GM12892 (cell line): ENCODE measurements at places on chromosomes 11 and 22.
A peak's percentile ranks its signal among the peaks of the same experiment; 100 is the strongest.

DNA sequence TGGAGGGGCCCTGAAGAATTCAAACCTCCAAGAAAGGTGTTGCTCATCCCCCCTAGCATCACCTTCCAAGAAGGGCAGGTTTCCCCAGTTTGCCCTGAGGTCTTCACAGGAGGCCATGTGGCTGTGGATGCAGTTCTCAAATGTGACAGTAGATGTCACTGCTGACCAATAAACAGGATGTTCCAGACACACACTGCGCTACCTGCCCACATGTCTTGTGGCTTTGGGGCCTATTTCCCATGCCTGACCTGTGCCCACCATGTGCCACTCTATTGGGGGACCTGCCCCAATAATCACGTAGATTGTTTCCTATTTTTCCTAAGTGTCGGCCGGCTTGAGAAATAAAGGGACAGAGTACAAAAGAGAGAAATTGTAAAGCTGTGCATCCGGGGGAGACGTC is 4.5 kb downstream of the GSTT2 start:
- DNase-seq: no peak

- no peak for DNase-seq
Measured at GRCh38 chr11:96105197-96105895, 181.4 kb upstream of the MTMR2 start.

GRCh38 chr11:73171436-73172161 is 29.5 kb upstream of the FCHSD2 start:
- DNase-seq: no peak

- DNase-seq: peak; percentile 26
Measured at GRCh38 chr22:27134315-27134701, 476.9 kb downstream of the MIAT start.

GRCh38 chr11:85725510-85726258 is 39.7 kb upstream of the CCDC89 start:
- no peak for DNase-seq

DNA sequence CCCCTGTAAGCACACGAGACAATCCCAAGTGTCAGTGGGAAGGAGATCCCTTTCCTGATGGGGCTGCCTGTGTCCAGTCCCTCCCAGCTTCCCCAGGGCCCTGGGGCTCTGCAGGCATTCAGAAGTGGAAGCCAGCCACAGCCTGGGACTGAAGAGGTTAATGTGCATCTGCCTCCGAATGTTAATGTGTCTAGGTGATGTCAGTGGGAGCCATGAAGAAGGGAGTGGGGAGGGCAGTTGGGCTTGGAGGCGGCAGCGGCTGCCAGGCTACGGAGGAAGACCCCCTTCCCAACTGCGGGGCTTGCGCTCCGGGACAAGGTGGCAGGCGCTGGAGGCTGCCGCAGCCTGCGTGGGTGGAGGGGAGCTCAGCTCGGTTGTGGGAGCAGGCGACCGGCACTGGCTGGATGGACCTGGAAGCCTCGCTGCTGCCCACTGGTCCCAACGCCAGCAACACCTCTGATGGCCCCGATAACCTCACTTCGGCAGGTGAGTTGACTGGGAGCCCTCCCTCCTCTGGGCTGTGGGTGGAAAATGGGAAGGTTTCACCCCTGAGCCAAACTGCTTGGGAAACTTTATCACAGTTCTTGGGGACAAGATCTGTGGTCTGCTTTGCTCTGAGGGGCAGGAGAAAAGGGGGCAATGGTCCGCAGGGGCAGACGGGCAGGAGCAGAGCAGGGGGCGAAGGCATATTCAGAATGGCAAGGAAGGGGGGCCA is at the start of gene MCHR1:
Gene MCHR1 (plus strand): TSS at position 236 of the 715 bp plus-strand sequence. CDS start 169 bp downstream, at position 405.
- DNase-seq: no peak

DNA sequence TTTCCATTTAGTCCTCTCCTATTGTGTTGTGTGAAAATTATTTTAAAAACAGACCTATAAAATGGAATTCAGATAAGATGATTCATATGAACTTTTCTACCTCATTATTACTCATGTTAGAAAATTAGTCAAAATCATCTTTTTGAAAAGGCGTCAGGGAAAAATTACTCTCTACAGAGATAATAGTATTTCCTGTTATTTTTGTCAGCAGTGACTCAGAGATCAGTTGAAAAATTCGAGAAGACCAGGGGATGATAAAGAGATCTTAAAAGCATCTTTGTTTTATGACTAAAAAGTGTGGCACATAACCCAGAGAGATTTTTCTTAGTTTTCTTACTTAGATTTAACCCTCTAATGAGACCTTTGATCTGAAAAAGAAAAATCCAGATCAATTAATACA is 157.9 kb upstream of the CARD18 start:
- DNase-seq: no peak

- DNase-seq: no peak
Measured at GRCh38 chr11:39780131-39780530, 1679.3 kb downstream of the LRRC4C start.

- DNase-seq: no peak
Measured at GRCh38 chr11:91688672-91689071, 535.9 kb upstream of the FAT3 start.

- DNase-seq: no peak
Measured at GRCh38 chr11:27159335-27159679, 118.7 kb downstream of the BBOX1 start.

DNA sequence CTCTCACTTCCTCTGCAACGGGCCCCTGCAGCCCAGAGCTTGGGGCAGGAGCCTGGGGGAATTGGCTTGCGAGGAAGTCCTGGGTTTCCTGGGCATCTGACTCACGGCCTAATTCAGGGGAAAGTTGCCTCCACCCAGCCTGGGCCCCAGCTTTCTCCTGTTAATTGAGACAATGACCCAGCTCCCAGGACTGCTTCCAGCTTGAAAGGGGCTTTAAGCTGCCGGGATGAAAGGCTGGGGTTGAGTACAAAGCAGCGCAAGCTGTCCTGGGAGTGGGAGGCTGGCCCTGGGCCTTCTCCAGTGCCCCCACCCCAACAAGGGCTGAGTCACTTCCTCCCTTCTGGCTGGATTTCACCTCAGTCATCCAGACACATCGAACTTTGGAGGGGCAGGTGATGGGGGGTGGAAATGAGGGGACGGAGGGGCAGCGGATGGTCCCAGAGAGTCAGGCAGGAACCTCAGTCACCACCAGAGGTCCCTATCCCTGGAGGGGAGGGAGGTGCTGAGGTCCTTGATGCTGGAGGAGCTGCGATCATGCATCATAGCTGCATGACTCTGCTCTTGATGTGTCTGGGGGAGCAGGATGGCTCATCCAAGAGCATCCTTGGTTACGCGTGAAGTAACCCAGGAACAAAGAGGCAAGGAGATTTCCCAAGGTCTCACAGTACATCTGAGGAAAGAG is 30.1 kb upstream of the OAF start:
- DNase-seq: no peak

DNA sequence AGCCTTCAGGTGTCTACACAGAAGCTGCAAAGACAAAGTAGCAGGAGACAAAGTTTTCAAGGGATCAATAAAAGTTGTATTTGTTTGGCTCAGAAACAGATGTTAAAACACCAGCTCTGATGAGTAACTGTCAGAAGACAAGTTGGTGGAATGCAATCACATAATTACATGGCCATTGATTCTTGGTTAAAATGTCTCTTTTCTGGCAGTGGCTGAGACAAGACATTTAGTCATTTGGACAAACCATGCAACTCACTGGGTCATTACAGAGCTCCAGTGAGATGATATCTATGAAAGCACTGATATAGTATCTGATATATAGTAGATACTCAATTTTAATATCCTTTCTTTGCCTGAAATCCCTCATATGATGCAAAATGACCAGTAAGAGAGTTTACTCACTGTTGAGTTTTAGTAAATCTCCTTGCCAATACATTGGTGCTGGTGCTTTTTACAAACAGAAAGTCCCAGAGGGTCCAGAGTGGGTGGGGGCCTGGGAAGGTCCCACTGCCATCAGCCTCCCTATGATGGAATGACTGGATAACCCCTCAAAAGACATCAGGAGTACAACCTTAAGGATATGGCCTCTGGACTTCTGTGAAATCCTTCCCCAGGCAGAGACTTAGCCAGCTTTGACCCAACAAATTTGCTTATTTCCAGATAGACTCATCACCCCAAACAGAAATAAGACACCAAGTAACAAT is 95.0 kb downstream of the SLC1A2 start:
- DNase-seq: no peak

DNA sequence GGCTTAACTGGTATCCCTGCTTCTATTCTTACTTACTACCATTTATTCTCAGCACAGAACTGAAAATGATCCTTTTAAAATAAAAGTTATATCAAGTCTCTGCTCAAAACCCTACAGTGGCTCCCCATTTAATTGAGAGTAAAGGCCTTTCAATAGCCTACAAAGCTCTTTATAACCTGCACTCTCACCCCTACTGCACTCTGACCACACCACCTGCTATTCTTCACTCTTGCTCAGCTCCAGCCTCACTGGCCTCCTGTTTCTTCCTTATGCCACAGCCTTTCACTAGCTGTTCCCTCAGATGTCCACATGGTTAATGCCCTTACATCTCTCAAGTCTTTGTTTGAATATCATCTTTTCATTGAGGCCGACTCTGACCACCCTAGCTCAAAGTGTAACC is 40.9 kb upstream of the PPP2R1B start:
- DNase-seq: no peak

DNA sequence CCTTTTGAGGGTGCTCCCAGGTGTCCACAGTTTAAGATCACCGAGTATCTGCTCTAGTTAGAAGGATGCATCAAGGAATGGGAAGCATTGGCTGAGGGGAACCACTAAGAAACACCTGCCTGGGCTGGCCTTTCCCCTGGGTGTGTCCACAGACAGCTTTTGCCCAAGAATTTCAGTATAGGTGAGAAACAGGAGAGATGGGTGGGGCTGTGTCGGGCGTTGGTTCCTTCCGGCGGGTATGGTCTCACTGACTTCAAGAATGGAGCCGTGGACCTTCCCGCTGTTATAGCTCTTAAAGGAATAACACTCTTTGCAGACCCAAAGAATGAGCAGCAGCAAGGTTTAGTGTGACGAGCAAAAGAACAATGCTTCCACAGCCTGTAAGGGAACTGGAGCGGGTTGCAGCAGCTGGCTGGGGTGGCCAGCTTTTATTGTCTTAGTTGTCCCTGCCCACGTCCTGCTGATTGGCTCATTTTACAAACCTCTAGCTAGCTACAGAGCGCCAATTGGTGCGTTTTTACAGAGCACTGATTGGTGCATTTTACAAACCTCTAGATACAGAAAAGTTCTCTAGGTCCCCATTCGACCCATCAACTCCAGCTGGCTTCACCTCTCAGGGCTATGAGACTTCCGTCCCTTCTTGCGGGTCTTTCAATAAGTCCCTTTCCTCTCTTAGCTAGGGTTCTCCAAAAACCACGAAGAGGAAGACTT is 2.4 kb downstream of the FADS1 start:
- no peak for DNase-seq
